ENCODE measurements at places on chromosomes 12 and 14.

- no peak for DNase-seq
Observed at GRCh38 chr12:39722504-39722903, 102.9 kb upstream of the ABCD2 start.

- no peak for DNase-seq
Observed at GRCh38 chr12:26247873-26248272, 52.5 kb downstream of the SSPN start.

- no peak for DNase-seq
Observed at GRCh38 chr12:112285600-112286401, 96.4 kb downstream of the HECTD4 start.

- DNase-seq = no peak
Observed at GRCh38 chr14:71163050-71163841, 256.0 kb downstream of the PCNX1 start.

GRCh38 chr12:59548930-59549329, 46.9 kb upstream of the SLC16A7 start:
- no peak for DNase-seq

- no peak for DNase-seq
Observed at GRCh38 chr14:30763891-30764290, 110.5 kb upstream of the COCH start.

DNA sequence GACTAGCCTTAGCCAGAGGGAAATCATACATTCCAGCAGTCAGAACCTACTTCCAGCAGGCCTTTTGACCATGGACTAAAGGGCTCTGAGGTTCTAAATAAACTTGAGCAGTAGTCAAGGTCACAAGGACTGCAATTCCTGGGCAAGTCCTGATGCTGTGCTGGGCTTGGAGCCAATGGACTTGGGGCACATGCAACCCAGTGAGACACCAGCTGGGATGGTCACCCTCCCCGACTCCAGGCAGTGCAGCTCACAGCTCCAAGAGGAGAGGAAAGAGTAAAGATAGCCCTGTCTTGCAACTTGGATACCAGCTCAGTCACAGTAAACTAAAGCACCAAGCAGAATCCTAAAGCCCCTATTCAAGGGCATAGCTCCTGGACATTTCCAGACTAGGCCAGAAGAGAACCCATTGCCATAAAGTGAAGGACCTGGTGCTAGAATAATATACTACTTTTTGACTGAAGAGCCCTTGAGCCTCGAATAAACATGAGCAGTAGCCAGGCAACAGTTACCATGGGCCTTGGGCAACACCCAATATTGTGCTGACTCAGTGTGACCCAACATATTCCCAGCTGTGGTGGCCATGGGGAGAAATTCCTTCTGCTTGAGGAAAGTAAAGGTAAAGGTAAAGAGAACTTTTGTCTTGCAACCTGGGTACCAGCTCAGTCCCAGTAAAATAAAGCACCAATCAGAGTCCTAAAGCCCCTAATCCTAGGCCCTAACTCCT, 226.2 kb upstream of the CLEC14A start:
- no peak for DNase-seq

DNA sequence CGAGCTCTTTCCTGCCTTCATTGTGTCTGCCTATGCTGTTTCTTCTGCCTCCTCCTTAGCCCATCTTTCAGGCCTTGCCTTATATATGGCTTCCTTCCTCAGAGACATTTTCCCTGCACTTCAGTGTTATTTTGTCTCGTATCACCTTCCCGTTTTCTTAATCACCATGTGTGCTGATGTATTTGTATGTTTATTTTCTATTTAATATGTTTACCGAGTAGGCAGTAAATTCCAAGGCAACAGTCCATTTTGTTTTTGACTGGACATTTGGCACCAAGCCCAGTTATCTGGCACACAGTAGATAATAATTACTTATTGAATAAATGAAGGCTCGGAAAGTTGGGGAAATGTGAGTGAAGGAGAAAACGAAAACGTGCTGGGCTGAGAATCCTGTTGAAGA, 4.6 kb upstream of the POU6F1 start:
- no peak for DNase-seq

DNA sequence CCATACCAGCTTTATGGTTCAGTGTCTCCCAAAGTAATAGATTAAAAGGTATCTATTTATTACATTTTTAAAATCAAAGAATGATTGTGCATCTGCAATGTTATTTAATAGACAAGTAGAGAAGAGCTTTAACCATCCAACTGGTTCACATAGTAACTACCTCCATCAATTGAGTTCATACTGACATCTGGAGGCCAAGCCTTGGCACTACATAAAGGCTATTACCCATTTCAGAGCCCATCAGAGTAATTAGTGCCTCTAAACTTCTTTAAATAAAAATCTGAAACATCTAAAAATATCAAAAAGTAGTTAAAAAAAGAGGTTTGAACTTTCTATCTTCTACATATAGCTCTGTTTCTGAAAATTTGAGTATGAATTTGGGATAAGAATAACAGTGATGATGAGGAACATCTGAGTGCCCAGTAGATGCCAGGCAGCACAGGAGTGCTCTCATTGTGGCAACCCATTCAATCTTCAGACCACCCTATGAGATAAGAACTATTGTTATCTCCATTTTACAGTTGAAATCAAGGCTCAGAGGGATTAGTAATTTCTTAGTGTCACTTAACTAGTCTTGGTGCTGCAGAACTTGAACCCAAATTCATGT, 132.9 kb upstream of the DAAM1 start:
- peak; percentile 58 for DNase-seq

- no peak for DNase-seq
Observed at GRCh38 chr14:30252783-30253674, 305.9 kb upstream of the G2E3 start.

DNA sequence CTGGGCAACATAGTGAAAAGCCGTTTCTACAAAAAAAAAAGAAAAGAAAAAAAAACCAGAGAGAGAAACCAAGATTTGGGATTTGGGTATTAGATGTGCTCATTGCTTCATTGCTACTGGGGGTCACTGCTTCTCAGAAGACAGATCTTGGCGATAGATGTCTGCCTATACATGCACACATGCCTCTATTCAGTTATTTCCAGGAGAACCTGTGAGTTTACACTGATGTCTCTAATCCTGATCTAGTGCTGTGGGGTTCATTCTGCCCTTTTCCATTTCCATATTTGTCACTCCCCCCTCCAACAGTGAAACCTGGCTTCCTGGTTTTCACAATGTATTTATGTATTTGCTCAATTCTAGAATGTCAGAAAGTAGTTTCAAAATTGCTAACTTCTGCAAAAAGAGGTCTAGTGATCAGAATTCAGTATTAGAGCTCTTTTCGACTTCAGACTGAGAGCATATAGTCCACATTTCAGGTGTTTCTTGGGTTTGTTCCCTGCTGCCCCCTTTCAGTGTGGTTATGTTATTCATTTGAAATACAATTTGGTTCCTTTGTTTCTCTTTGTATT, 111.0 kb downstream of the SLC25A47 start:
- DNase-seq = no peak

DNA sequence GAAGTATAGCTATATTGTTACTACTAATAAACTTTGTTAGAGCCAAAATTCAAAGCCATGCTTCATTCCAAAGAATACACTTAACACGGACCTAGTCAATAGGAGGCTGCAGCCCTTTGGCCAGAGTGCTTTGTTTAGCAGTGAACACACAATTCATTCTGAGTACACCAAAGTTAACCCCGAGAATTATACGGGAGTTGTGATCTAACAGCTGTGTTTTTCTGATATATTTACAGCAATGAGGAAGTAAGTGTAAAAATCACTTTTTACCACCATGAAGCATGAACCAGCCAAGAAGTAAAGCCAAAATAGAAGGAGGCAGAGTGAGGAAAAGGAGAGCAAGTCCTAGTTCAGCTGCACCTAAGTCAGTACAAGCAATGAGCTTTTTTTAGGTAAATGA, 156.8 kb upstream of the PDE3A start:
- no peak for DNase-seq

DNA sequence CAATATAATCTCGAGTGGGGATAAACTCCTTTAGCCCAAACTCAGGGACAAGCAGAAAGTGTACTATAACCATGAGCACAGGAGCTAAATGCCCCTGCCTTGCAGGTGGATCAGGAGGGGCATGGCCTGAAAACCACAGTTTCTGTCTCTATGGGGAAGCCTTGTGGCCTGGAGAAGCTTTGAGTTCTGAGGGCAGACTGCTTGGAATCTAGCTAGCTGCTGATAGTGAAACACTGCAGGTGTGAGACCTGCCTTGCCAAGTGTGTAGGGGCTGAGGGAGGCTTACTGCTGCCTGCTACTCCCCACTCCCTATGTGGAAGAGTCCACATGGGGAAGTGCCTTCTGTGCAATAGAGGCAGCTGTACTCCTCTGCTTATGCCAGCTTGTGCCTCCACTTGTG, 352.3 kb upstream of the OR4E1 start:
- DNase-seq = no peak

DNA sequence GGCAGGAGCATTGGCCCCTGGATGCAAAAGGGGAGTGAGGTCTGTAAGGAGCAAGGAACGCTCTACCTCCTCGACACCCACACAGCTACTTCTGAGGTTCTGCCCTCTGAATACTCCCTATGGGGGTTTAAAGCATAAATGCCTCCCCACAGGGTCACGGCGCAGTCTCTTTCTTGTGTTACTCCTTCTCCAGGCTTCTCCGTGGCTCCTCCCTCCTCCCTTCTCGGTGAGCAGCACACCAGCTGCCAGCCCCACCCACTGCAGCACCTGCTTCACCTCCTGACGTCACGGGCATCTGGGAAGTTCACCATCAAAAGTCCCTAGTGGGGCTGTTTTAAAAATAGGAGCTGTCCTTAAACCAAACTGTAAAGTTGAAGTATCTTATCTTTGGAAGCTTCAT, 67.3 kb downstream of the SPTB start:
- no peak for DNase-seq

DNA sequence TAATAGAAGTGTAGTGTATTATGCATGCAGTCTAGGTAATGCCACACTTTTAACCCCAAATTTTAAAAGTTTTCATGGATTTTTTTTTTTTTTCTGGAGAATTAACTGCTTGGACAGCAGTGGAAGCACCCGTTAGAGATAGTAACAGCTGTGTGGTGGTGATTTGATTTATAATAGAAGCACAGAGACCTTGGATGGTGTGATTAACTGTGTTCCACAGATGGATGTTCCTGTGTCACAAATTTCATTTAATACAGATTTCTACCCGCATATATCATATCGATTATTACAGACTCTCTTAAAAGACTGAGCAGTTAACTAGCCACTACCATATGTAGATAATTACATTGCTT, 47.0 kb downstream of the IFT81 start:
- DNase-seq = no peak

DNA sequence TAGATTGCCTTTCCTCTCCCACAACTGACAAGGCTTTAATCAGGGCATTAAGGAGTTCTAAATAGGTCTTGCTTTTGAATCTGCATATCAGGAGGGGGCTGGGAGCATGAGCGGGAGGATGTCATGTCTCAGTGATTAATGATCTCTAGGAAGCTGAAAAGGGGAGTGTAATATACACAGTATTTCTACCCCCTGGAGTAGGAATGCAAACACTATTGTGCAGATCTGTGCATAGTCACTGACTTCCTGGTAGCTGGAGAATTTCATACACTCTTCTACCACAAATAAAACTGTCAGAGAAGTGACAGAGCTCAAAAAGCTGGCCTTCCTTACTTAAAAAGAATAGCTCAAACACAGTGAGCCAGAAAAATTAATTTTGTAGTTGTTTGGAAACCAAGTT, 65.8 kb downstream of the RIC8B start:
- DNase-seq = peak; percentile 36

- no peak for DNase-seq
Observed at GRCh38 chr14:64158608-64159007, 135.6 kb downstream of the ESR2 start.

- no peak for DNase-seq
Observed at GRCh38 chr14:104869669-104870367, 4.8 kb downstream of the CEP170B start.

GRCh38 chr14:43568022-43568421, 939.1 kb downstream of the FSCB start:
- DNase-seq = no peak

DNA sequence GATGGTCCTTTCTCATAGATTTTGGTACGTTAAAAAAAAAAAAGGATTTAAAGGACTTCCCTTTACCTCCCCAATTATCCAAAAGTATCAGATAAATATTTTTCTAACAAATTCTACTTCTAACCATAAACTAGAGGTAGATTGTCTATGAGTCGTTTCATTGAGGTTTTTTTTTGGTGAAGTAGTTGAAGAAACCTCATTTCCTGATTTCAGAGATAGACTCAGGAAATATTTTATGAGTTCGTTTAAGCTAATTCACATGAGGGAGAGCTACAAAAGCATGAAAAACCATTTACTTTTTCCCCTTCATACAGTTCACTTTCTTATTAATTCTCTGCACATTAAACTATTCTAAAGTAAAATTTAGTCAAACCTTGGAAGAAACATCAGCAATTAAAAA, 112.5 kb downstream of the RALGAPA1 start:
- no peak for DNase-seq

- peak; percentile 6 for DNase-seq
Observed at GRCh38 chr14:90087433-90087832, 25.6 kb downstream of the KCNK13 start.

- DNase-seq = no peak
Observed at GRCh38 chr12:91176358-91176757, 6.3 kb downstream of the DCN start.

All from brain microvascular endothelial cell (primary cell).